Peyer's patch (tissue), 4 donors: ENCODE measurements at places on chromosomes 11 and 22. TPM values are rescaled to one million over a fixed set of nuclear protein-coding genes. Genes with fewer than 3 reads are reported as not detected.
A peak's percentile ranks its signal among the peaks of the same experiment; 100 is the strongest.

- DNase-seq, result peak; percentile 91
Measured at GRCh38 chr11:64317961-64318765, at the start of gene PRDX5. PRDX5 (plus strand) TSS chr11:64318121; CDS start chr11:64318216, 95 bp downstream.

- DNase-seq, result no peak
Measured at GRCh38 chr22:45537734-45538181, 35.1 kb downstream of the FBLN1 start.

FAM180B gene
- not detected for total RNA-seq

GRCh38 chr11:80727315-80727714 is 1286.5 kb upstream of the TENM4 start:
- peak; percentile 46 for DNase-seq
